Activated naive CD4-positive, alpha-beta T cell (primary cell): ENCODE measurements at places on chromosomes 4 and X.

DNA sequence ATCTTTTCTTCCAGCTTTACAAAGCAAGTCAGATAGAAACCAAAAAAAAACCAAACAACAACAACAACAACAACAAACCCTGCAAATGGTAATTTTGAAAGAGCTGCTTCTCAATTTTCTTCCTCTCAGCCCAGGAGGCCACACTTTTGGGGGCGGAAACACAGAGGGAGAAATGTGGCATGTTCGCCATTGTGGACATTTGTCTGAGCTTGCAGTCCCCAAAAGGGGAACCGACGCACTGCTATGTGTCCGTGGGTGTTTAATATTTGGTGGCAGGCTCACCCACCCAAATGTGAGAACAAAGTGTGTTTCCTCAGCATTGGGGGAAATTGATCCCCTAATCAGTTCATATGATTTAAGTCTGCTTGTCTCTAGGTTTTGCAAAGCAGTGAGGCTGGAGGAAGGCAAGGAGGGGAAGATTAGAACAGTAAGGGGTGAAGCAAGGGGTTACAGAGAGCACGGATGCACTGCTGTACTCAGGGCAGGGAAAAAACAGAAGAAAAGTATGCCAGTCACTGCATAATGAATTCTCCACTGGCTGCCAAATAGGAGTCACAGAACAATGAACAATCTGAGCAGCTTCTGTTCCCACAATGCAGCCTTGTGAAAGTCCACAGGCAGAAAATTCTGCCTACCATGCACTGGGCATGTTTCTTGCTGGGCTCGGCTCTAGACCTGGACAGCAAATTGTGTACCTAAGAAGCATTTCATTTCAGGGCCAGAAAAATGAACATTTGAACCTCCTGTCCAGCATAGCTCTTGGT, 74.7 kb upstream of the GPM6B start:
- DNase-seq: no peak

DNA sequence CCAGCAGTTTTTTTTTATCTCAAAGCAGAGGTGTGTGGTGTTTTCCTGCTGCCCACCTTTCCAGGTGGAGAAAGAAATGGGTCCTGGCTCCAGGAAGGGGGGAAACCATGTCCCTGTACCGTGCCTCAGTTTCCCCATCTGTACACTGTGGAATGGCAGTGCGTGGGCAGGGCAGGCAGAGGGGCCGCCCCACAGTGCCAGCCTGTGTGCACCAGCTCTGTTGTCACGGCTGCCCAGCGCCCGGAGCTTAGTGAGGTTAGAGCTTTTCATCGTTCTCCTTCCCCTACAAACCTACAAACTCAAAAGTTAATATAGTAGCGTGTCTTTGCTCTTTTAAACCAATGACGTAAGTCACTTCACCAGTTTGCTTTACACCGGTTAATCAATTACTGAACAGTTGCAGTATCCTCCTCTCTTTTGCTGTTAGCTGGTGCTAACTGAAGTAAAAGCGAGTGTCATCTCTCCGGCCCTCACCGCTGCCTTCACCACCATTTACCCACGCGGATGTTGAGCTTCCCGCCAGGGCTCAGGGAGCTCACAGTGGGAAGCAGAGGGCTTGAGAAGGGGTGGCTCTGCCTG, 114.8 kb upstream of the ADRA2C start:
- DNase-seq: no peak

GRCh38 chrX:71098302-71098701, 2.7 kb downstream of the FOXO4 start:
- DNase-seq: peak; percentile 4

- no peak for DNase-seq
Measured at GRCh38 chr4:10811991-10812390, 127.4 kb upstream of the CLNK start.

DNA sequence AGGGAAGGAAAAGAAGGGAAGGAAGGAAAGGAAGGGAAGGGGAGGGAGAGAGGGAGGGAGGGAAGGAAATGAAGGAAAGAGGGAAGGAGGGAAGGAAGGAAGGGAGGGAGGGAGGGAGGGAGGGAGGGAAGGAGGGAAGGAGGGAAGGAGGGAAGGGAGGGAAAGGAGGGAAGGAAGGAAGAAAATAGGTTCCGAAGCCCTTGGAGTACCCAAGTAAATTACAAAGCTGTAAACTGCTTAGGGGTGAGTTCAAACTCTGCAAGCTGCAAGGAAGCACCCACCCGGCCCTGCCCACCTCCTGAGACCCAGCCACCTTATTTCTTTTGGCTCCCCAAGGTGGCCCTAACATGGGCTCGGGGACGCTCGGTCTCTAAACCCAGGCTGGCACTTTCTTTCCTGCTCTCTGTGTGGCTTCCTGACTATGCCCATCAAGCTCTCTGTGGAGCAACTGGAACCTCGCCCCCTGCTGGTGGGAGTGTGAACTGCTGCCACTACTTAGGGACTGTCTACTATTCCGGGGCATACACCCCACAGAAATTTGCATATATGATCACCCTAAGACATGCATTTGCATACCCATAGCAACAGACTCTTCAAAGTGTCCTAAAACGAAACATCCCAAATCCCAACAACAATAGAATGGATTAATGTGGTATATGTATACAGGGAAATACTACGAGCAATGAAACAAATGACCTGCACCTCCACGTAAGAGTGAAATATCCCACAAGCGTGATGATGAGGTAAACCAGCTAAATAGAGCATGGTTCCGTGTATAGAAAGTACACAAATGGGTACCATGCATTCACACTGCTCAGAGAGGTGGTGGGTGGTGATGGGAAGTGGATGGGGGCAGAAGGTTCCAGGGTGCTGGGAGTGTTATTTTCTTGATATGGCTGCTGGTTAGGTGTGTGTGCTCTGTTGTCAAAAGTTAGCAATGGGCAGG, 151.7 kb upstream of the TBL1X start:
- DNase-seq: peak; percentile 71

- DNase-seq: no peak
Measured at GRCh38 chr4:180203349-180203748, 2039.9 kb upstream of the TENM3 start.

GRCh38 chrX:133188631-133189030, 29.5 kb downstream of the TFDP3 start:
- DNase-seq: no peak

GRCh38 chrX:106170318-106170717, 2.2 kb downstream of the PWWP3B start:
- no peak for DNase-seq

DNA sequence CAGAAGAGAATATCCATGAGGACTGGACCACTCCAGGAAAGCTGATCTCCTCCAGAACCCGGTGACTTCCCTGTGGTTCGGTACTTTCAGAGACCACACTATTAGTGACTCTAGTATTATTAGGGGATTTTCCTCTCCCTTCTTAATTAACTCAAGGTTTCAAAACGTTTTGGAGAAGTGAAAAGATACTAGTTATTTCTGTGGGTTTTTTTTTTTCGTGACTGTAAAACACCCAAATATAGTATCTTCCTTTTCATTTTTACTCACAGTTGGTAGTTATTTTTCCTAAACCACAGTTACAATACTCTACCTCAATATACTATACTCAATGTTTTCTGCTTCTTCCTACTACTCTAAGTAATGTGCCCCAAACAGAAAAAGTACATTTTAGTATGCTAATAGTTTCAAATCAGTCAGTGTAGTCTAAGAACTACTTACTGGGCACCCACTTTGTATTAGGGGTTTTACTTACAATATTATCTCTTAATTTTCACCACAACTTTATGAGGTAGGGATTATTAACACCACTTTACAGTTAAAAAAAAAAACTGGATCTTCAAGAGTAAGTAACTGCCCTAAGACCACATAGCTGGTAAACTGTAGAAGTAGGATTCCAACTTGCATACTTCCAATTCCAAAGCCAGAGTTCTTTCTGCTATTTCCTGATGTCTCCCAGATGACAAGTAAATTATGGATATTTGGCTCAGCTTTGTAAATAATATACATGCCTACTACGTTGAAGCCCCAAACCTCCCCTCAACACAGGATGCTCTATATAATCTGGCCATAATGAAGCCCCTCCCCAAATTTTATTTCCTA, 45.0 kb downstream of the SLC9A7 start:
- no peak for DNase-seq

DNA sequence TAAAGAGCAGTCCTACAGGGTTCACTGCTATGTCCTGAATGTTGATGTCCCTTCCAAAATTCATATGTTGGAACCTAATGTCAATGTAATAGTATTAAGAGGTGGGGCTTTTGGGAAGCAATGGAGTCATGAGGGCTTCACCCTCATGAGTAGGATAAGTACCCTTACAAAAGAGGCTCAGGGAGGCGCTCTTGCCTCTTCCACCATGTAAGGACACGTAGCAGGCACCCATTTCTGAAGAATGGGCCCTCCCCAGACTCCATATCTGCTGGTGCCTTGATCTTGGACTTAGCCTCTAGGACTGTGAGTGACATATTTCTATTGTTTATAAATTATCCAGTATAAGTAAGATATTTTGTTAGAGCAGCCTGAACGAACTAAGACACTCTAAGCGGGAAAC, 15.8 kb downstream of the MED28 start:
- DNase-seq: no peak

GRCh38 chr4:87025614-87026041, 90.8 kb downstream of the AFF1 start:
- DNase-seq: no peak

DNA sequence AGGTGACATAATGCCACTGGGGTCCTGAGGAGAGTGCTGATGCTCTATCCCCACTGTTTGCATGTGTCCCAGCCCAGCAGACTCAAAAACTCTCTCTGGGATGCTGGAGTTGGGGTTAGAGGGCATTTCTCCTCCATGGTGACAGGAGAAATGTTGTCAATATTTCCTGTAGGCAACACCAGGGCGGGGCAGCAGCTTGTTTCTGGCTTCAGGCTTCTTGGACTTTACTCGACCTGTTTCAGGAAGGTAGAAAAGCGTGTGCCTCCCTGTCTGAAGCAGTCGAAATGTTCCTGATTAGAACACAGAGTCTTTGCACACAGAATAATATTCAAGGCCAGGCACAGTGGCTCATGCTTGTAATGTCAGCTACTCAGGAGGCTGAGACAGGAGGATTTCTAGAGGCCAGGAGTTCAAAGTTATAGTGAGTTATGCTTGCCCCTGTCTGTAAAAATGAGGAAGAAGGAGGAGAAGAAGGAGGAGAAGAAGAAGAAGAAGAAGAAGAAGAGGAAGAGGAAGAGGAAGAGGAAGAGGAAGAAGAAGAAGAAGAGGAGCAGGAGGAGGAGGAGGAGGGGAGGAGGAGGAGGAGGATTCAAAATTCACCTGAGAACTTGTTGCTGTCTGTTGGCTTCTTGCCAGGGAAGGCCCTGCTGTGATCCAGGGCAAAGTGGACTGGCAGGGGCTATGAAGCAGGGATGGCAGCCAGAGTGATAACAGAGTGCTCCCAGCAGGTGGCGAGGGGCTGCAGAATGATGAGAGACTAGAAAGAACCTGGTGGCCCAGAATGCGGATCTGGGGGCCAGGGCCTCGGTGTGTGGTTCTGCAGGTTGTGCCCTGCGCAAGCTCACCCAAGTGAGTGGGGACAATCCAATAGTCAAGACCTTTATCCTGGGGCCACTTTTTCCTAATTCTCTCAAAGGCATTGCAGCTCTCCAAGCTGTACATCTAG, 82.9 kb downstream of the RTL5 start:
- no peak for DNase-seq

- no peak for DNase-seq
Measured at GRCh38 chrX:148426467-148426866, 74.0 kb upstream of the AFF2 start.

DNA sequence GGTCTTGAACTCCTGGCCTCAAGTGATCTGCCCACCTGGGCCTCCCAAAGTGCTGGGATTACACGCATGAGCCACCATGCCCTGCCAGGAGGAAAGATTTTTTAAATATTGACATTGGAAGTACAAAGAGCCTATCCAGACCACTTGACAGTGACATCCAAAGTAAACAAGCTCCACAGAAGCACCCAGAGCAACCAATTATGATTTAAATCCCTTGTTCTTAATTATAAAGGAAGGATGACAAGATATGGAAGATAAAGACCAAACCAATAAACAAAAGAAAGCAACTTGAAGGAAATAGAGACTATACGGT, 27.7 kb upstream of the RPL34 start:
- DNase-seq: no peak

DNA sequence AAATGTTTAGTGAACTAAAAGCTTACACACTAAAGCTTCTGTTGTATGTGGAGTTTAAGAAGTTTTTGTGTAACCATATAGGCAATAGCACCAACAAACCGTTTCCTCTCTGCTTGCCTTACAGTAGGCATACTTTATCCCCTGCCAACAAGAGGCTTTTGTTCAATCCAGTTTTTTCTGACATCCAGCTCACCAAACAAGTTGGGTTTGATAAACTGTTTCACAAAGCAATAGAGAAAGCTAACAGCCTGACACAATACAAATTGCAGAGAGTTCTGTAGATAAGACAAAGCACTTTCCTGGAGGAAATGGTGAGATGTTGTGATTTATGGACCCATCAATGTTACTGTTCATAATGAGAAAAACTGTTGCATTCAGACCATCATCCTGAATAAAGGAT, 53.8 kb downstream of the PACRGL start:
- DNase-seq: no peak

DNA sequence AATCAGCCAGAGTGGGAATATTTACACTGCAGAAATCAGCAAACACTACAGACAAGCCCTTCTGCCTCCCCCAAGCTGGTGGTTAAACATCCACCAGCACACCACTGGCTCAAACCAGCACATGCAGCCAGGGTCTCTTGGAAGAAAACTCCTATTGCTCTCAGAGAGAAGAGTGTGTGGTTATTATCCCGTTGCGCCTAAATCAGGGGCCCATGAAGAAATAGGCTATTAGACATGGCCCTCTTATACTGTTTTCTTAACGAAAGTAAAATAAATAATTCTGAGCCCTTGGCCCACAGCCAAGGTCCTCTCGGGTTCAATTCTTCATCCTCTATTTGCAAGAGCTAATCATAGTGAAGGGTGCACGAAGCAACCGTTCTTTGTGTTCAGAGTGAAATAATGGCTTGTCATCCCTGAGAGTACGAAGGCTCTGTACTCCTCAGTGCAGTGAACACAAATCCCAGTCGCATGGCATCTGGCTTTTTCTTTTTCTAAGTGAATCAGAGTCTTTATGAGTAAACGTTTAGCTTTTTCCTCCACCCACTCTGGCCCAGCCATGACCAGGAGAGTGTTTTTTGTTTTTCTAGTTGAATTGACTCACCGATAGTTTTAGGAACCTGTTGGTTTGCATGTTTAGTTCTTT, 33.4 kb upstream of the RBM47 start:
- DNase-seq: no peak
